Omental fat pad (tissue), 4 donors: ENCODE measurements at places on chromosomes 7 and 10.

DNA sequence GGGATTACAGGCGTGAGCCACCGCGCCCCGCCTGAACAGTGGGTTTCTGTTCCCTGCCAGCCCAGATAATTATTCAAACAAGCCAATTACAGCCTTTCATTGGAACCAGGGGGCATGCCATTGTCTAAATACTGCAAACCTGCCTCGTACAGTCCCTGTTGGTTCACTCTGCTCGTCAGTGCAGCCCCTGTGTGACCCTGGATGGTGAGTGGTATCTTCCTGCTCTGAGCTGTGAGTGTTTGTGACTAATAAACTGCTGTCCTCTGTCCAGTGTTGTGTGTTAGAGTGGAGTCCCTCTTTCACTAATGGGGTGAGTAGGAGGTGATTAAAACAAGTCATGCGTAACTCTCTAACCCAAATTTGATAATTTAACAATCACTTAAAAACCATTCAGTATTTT lies 176.5 kb upstream of the FAM3C start:
- DNase-seq: no peak

- peak; percentile 50 for DNase-seq
Measured at GRCh38 chr7:32957326-32958045, at the start of gene FKBP9. TSS of gene FKBP9 (plus strand) at chr7:32957440. CDS start at chr7:32957574, 134 bp downstream.

DNA sequence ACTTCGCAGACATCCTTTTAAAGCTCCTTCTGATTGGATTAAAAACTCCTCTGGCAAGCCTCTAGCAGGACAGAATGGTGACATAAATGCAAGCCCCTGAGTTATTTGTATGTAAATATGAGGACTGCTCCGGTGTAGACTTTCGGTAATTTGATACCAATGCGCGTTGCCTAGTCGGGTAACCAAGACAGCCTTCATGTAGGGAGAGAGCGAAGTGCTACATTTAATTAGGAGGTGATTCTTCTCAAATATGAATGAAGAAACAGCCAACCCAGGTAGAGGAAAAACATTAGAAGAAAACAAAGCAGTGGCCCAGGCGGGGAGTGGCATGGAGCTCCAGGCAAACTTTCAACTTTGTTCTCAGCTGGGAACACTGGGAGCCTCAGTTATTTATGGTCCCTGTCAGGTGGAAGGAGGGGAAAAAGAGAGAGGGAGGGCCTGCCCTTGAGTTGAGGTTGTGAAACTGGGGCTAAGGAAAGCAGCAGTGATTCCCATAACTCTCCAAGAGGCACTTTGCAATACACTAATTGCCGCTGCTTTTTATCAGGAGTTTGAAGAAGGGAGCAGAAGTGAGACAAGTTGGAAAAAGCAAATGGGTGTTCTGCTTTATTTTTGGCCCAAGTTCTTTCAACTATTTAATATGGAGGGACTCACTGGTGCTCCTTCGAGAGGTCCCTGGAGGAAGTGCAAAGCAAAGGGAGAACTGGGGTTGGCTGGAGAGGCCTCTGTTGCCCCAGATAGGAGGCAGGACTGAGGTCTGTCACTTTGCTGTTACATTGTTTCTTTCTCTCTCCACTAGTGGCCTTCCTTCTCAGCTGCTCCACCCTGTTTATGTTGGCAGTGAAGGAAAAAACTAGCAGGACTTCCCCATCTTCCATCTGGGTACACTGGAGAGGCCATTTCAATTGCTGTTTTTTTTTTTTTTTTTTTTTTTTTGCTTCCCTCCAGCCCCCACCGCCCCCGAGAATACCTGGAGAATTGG lies 234.6 kb upstream of the CCDC6 start:
- DNase-seq: no peak

DNA sequence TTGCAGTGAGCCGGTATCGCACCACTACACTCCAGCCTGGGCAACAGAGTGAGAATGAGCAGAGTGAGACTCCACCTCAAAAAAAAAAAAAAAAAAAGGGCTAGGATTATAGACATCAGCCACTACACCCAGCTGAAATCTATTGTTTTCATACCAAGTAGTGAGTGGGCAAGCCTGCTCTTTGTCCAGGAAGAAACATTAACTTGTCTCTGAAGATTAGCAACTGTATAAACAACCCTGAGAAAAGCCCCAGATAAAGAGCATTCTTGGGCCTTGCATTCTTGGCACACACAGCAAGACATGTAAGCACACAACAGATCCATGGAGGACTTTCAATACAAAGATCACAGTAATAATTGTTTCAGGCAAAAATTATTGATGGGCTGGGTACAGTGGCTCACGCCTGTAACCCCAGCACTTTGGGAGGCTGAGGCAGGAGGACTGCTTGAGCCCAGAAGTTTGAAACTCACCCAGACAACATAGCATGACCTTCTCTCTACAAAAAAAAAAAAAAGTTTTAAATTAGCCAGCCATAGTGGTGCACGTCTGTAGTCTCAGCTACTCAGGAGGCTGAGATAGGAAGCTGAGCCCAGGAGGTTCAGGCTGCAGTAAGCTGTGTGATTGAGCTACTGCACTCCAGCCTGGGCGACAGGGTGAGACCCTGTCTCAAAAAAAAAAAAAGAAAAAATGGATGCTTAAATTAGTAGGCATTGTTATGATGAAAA lies 4.4 kb downstream of the PSPH start:
- no peak for DNase-seq

DNA sequence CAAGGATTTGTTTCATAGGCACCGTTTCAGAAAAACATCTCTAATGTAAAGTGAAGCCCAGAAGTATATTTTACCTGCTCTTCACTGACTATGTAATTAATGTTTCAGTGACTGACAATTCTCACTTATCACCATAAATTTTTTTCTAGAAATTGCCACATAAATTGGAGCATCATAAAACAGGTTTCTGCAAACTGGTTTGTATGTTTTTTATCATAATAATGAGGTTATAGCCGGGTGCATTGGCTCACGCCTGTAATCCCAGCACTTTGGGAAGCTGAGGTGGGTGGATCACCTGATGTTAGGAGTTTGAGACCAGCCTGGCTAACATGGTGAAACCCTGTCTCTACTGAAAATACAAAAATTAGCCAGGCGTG lies 39.4 kb downstream of the SYPL1 start:
- no peak for DNase-seq

GRCh38 chr7:28163949-28164348 lies 16.6 kb downstream of the JAZF1 start:
- no peak for DNase-seq

DNA sequence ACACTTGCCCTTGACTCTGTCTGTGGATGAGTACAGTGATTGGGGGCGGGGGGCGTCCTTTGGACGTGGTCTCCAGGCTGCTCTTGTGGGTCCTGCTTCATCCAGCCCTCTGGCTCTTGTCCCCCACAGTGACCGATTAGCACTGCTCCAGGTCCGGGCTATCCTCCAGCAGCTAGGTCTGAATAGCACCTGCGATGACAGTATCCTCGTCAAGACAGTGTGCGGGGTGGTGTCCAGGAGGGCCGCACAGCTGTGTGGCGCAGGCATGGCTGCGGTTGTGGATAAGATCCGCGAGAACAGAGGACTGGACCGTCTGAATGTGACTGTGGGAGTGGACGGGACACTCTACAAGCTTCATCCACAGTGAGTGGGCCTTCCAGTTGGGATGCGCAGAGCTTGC lies 18.3 kb downstream of the TACR2 start:
- DNase-seq: no peak

- no peak for DNase-seq
Measured at GRCh38 chr7:36904101-36904500, 179.8 kb upstream of the AOAH start.

DNA sequence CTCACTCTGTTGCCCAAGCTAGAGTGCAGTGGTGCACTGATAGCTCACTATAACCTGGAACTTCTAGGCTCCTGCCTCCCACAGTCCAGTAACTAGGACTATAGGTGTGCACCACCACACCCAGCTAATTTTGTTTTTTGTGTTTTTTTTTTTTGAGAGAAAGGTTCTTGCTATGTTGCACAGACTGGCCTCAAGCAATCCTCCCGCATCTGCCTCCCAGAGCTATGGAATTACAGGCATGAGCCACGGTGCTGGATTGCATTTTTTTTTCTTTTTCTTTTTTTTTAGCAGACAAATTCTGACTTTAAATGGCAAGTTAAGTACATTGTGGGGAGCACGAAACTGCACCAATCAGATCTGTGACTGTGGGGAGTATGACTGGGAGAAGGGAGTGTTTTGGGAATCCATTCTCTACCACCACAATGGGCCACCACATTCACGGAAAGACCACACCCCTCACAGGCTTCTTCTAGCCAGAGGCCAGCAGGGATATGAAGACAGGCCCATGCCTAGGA lies 58.1 kb upstream of the MSMB start:
- DNase-seq: no peak

DNA sequence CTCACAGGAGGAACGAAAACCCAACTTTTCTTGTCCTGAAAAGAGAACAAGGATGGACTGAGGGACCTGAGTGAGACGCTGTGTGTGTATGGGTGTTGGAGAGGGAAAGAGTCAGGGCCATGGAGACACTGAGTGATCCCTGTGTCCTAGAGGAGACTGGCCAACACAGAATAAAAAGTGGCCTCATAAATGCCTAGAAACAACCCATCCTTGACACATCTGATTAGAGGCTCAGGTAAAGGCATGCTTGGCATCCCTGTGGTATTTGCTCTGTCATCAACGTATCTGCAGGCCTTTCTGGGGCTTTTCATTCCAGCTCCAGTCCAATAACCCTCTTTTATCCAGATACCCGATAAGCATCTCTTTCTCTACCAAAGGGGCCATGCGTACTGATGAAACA lies 86.3 kb downstream of the FGFR2 start:
- no peak for DNase-seq

GRCh38 chr7:121774563-121774962 lies 98.4 kb upstream of the PTPRZ1 start:
- no peak for DNase-seq

DNA sequence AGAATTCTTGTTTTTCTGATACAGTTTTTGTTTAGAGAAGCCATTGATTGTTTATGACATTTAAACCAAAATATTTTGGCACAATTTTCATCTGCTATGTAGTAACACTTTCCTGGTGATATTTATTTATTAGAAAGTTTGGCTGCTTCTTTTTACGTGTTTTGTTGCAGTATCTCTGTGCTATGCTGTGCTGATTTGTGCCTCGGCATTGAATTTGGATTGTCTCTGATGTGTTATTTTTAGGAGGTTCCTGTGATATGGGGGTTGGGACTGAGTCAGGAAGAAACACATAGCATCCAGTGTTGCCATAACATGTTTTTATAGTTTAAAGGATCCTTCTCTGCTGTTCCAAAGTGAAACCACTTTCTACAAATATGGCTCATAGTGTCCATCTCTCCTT lies 1197.7 kb upstream of the LRRN3 start:
- DNase-seq: no peak

- DNase-seq: no peak
Measured at GRCh38 chr10:28559618-28560017, 26.7 kb downstream of the WAC start.

GRCh38 chr10:13613519-13613918 lies 26.8 kb downstream of the PRPF18 start:
- no peak for DNase-seq

DNA sequence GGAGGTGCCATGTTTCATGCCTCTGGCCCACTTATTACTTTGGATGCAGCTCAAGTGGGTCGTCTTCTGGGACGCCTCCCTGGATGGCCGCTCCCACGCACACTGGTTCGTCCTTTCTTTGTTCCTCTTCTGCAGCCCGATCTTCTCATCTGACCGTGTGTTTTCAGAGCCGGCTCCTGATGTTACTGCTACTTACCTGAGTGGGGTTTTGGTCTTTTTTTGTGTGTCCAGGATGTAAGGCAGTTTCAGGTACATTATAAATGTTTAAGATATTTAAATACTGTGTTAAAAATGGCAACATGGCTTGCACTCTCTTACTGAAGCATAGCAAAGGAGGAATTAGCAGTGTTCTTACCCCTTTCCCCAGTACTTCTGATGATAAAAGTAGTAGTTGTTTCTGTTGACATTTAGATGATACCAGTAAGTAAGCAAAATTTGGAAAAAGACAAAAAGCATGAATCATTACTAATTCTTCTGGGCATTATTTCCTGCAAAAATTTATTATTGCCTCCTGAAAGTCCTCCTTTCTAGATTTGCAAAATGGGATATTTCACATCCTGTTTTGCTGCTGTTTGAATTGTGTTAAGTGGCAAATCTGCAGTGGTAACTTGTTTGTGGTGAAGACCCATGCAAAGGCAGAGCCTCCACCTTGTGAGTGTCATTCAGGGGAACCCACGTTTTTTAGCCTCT lies 59.4 kb downstream of the SHH start:
- no peak for DNase-seq

- no peak for DNase-seq
Measured at GRCh38 chr7:134378562-134378961, 61.8 kb upstream of the SLC35B4 start.

GRCh38 chr7:93690021-93690420 lies 115.5 kb upstream of the CALCR start:
- no peak for DNase-seq

DNA sequence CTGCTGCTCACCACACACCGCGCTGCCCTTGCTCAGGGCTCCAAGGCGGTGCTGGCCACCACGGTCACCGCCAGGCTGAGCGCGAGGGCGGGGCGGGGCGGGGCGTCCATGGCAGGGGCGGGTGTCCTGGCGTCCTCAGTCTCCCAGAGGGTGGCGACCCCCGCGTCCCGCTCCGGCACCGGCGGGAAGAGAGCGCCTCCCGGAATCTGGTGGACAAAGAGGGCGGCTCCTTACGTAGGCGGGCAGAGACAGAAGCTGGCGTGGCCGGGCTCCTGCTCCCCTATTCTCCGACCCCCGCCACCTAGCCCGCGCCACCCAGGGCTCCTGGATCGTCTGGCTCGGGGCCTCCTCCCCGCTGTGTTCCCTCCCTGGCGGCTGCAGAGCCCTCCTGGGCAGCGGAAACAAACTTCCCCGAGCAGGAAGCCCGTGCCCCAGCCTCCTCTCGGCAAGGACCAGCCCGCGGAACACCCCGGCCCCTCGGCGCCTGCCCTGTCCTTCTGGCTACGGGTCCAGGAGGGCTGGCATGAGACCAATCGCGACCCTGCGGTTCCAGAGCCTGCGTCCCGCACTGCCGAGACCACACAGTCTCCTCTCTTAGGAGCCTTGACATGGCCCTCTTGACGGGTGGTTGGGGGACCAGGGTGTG lies 133.8 kb upstream of the ZNF92 start:
- no peak for DNase-seq

- no peak for DNase-seq
Measured at GRCh38 chr7:98038321-98038720, 48.3 kb upstream of the OCM2 start.

DNA sequence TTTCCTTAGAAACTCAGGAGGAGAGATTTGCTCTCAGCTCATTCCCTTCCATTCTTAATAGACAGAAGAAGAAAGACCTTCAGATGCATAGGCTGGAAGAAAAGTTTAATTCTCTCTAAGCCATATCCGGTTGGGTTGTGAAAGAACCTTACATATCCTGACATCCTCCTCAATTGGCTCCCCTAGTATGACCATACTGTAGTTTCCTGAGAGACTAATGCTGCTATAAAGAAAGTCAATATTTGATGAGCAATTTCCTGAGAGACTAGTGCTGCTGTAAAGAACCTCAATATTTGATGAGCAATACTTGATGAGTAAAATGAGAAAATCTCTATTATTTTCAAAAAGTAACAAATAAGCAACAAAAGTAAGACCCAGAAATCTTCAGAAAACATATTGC lies 888.5 kb upstream of the SORCS1 start:
- DNase-seq: no peak
